Activated CD4-positive, alpha-beta T cell treated with anti-CD3 and anti-CD28 coated beads, Interleukin-2, Interleukin-6, amounts not matched to agents 100 ng/mL and 50 ng/mL, durations not matched to agents 16 hours and 8 hours (primary cell): ENCODE measurements at places on chromosomes 6 and 20.

DNA sequence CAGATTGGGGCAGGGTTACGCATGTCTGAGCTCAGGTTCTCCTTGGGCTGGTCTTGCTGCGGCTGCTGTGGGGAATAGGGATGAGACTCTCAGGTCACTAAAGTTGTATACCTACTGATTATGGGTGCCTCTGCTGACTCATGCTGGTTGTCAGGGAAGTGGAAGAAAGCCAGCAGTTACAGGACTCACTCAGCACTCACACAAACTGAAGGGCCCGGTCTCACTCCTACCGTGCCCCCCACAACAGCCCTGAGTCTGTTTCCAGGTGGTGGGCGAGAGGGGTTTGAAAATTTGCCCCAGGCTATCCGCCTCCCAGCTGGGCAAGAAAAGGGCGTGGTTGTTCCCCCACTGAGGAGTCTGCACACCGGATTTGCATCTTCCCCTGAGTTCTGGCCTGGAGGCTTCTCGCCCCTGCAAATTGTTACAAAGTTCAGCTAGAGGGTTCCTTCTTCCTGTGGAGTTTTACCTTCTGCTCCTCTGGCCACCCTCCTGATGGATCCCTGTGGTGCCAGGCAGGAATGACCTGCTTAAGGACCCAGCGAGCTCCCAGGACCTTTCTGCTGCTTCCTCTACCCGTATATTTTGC lies 659.2 kb downstream of the HDGFL1 start:
- no peak for DNase-seq

- no peak for DNase-seq
Measured at GRCh38 chr6:78597966-78598365, 269.4 kb upstream of the IRAK1BP1 start.

DNA sequence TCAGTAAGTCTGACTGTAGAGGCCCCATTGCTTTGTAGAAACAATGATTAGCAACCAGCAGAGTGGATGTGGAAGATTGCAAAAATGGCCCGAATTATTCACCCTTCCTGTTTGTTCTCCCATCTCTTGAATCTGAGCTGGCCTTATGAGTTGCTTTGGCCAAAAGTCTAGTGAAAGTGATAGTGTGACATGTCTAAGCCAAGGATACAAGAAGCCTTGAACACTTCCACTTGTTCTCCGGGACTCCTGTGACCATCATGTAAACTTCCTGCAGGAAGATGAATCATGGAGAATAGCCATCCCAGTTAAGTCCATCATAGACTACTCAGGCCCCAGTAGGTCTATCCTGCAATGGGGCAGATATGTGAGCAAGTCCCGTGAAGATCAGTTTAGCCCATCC lies 252.0 kb upstream of the JAG1 start:
- DNase-seq: no peak

GRCh38 chr20:58374906-58375758 lies 13.9 kb upstream of the VAPB start:
- no peak for DNase-seq

DNA sequence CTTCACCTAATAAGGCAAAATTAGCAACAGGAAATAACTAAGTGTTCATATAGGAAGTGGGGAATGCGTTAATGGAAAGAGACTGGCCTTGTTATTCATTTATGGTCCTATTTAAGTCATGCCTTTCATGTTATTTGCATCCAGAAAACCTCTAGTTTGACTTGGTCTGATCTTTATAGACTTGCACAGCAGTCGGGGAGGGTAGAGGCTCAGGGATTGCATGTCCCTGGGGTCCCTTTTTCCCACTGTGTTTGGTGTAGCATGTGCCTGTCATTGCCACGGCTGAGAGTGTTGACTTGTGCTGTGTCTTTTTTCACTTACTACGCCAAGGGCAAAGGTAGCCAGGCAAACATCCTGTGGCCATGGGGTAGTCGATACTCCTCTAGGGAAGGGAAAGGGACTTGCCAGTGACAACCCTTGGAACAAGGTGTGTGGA lies 105.4 kb upstream of the RIN2 start:
- no peak for DNase-seq
